Activated T-cell treated with anti-CD3 and anti-CD28 coated beads, Interleukin-2, amount 50 U/mL, for 1 hour (primary cell): ENCODE measurements at places on chromosomes 5 and 9.

DNA sequence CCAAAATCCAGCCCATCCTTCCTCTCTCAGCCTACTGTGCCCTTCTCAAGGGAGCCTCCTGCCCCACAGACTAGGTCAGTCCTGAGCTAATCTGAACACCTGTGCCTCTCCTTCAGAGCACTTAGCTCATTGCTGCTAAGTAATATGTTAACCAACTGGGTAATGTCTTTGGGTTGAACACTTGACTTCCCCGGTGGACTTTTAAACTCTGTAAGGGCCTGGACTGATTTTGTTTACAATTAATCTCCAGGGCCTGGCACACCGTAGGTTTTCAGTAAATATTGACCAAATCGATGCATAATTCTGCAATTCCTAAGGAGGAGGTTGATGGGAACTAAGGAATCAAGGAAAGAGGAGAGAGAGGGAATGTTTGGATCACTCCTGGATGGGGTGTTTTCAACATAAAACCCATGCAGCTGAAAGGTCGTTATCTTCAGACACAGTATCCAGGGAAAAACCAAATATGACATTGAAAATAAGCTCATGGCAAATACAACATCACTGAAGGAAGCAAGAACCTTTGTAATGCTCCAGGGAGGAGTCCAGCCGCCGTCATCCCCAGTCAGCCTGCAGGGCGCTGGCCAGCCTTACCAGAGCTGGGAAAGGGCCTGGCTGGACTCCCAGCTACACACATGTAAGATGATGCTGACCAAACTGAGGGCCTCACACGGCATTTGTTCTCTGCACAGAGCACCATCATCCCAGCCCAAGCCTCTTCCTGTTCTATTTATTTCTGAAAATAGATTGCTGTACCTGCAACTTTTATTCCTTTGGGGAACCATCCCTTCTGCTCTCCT, 166.3 kb downstream of the C5orf15 start:
- DNase-seq, result no peak

DNA sequence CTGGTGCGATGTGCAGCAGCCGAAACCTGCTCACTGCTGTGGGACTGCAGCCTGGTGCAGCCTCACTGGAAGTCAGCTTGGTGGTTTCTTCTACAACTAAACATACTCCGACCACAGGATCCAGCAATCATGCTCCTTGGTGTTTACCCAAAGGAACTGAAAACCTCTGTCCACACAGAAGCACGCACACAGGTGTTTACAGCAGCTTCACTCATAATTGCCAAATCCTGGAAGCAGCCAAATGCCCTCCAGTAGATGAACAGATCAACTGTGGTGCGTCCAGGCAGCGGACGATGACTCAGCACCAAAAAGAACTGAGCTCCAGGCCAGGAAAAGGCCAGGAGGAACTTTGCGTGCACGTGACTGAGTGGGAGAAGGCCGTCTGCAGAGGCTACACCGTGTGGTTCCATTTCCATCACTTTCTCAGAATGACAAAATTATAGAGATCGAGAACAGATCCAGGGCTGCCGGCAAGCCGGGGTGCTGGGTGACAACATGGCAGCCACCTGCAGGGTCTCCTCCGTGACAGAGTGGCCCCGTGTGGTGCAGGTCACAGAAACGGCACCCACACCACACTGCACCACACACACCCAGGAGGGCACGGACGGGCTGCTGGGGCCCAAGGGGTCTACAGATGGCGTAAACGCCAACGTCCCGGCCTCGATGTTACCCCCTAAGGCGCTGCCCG, 23.1 kb upstream of the NSMF start:
- no peak for DNase-seq

- no peak for DNase-seq
These were observed 41.0 kb upstream of the IRX4 start for GRCh38 chr5:1923766-1924165.

DNA sequence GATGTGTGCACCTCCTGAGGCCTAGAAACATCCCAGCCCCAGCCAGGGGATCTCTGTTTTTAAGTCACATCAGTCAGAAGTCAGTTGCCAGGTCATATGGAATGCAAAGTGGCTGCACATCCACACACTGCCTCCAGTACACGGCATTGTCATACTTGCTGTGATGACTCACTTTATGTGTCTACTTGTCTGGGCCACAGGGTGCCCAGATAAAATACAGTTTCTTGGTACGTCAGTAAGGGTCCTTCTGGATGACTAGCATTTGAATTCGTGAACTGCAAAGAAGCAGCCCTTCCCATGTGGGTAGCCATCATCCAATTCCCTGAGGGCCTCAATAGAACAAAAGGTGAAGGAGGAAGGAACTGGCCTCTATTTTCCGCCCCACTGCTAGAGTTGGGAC, 27.7 kb downstream of the AUH start:
- DNase-seq, result no peak

DNA sequence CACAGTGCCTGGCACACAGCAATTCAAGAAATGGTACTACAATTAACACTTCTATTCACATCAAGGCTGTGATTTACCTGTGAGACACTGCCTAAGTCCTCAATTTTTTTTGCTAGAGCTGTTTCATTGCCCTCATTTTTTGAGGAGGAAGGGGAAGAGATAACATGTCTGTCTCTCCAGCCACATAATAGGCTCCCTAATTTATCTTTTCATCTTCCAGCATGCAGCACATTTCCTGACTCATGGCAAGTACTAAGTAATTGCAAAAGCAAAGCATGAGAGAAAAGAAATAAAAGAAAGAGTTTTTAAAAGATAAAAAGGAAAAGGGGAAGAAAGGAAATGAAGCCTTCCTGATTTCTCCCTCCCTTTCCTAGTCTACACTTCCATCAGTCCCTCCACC, 26.9 kb upstream of the RNF38 start:
- DNase-seq, result no peak

- DNase-seq, result no peak
These were observed 14.6 kb upstream of the TRAF1 start for GRCh38 chr9:120941046-120941770.
